Esophagus squamous epithelium (tissue), 5 donors: ENCODE measurements at places on chromosomes 6 and 20. TPM values are rescaled to one million over a fixed set of nuclear protein-coding genes. Genes with fewer than 3 reads are reported as not detected.

GRCh38 chr6:148223424-148223842, 119.2 kb upstream of the SASH1 start:
- H3K4me1 ChIP-seq = peaks cover 30% of the 10 kb centered on the region
- H3K4me3 ChIP-seq = no peak overlapping the region
- DNase-seq = no peak

GRCh38 chr6:66199171-66199570, 492.1 kb upstream of the EYS start:
- no peaks in the 10 kb centered on the region for H3K27me3 ChIP-seq
- H3K27ac ChIP-seq = no peak overlapping the region
- no peak for DNase-seq
- H3K36me3 ChIP-seq = no peaks in the 10 kb centered on the region

GRCh38 chr20:37262505-37262904, 891 bp upstream of the GHRH start:
- DNase-seq = no peak
- H3K4me1 ChIP-seq = peaks cover 3% of the 10 kb centered on the region
- no peaks in the 10 kb centered on the region for H3K27me3 ChIP-seq
- no peak overlapping the region for H3K4me3 ChIP-seq
- no peaks in the 10 kb centered on the region for H3K36me3 ChIP-seq
- no peak overlapping the region for H3K27ac ChIP-seq

GRCh38 chr6:144769142-144769541, 484.0 kb downstream of the UTRN start:
- no peaks in the 10 kb centered on the region for H3K4me1 ChIP-seq
- H3K36me3 ChIP-seq = no peaks in the 10 kb centered on the region
- no peak overlapping the region for H3K4me3 ChIP-seq
- no peaks in the 10 kb centered on the region for H3K27me3 ChIP-seq

- DNase-seq = no peak
- H3K4me1 ChIP-seq = no peaks in the 10 kb centered on the region
- no peaks in the 10 kb centered on the region for H3K36me3 ChIP-seq
- H3K27me3 ChIP-seq = no peaks in the 10 kb centered on the region
Measured at GRCh38 chr6:81169166-81169565, 583.3 kb downstream of the TENT5A start.

GRCh38 chr6:121951918-121952379, 447.5 kb upstream of the HSF2 start:
- no peak overlapping the region for H3K4me3 ChIP-seq
- no peaks in the 10 kb centered on the region for H3K27me3 ChIP-seq
- H3K4me1 ChIP-seq = peaks cover 7% of the 10 kb centered on the region
- no peaks in the 10 kb centered on the region for H3K36me3 ChIP-seq
- DNase-seq = no peak

GRCh38 chr6:130937942-130938604, 110.9 kb downstream of the SMLR1 start:
- no peaks in the 10 kb centered on the region for H3K27me3 ChIP-seq
- H3K4me3 ChIP-seq = no peak overlapping the region
- no peak overlapping the region for H3K27ac ChIP-seq
- H3K36me3 ChIP-seq = no peaks in the 10 kb centered on the region

DNA sequence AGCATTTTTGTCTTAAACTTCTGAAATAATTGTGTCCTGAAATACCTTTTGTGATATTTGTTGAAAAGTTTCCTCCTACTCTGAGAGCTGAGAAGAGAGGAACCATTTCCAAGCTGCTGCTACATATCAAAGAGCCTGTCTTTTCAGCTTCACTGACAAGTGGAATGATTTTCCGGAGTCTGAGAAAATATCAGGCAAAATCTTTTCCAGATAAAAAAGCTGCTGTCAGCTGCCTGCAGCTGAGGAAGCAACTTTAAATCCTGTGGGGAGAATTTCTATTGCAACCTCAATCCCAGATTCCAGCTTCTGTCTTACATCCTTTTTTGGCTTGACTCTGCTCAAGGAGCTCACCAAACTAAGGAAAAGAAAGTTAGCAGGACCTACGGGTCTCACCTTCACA, 904.3 kb downstream of the PHF3 start:
- no peak for DNase-seq
- H3K36me3 ChIP-seq = no peaks in the 10 kb centered on the region
- H3K27me3 ChIP-seq = no peaks in the 10 kb centered on the region
- H3K4me1 ChIP-seq = no peaks in the 10 kb centered on the region

- H3K36me3 ChIP-seq = no peaks in the 10 kb centered on the region
- H3K27me3 ChIP-seq = no peaks in the 10 kb centered on the region
- H3K4me3 ChIP-seq = peak overlapping the region; percentile 58
- peaks cover 25% of the 10 kb centered on the region for H3K4me1 ChIP-seq
Measured at GRCh38 chr6:10418361-10418861, 3.5 kb upstream of the TFAP2A start.

- no peak overlapping the region for H3K4me3 ChIP-seq
- peak overlapping the region; percentile 64 for H3K27ac ChIP-seq
- DNase-seq = no peak
- H3K36me3 ChIP-seq = no peaks in the 10 kb centered on the region
- H3K27me3 ChIP-seq = no peaks in the 10 kb centered on the region
Measured at GRCh38 chr6:3026791-3027626, 27.3 kb downstream of the NQO2 start.

DNA sequence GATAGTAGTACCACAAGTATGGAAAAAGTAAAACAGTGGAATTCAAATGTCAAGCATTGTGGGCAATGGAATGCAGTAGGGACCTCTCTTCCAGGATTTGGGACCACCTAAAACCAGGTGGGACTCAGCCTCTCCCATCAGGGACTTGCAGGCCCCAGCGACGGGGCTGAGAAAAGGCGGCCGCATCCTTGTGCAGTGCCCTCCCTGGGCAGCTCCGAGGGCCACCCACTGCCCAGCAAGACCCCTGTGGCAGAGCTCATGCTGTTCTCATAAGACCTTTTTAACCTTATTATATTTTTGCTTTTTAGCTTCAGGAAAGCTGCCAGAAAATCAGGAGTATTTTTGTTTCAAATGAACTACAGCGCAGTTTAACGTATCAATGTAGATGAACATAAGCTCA, 142.6 kb upstream of the RPS6KA2 start:
- H3K27ac ChIP-seq = no peak overlapping the region
- no peaks in the 10 kb centered on the region for H3K36me3 ChIP-seq
- DNase-seq = no peak

GRCh38 chr20:60054716-60055634, 96.8 kb downstream of the CDH26 start:
- no peak for DNase-seq
- no peak overlapping the region for H3K27ac ChIP-seq

DNA sequence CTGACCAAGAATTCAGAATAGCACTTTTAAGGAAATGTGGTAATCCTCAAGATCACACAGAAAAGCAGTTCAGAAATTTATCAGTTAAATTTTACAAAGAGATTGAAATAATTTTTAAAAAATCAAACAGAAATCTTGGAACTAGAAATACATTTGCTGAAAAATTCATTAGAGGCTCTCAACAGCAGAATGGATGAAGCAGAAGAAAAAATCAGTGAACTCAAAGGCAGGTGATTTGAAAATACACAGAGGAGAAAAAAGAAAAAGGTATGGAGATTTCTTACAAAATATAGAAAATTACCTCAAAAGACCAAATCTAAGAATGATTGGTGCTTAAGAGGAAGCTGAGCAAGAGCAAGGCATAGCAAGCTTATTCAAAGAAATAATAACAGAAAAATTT, 11.5 kb downstream of the NQO2 start:
- DNase-seq = no peak
- no peak overlapping the region for H3K27ac ChIP-seq
- H3K4me1 ChIP-seq = peaks cover 12% of the 10 kb centered on the region
- no peak overlapping the region for H3K4me3 ChIP-seq
- H3K27me3 ChIP-seq = no peaks in the 10 kb centered on the region

DNA sequence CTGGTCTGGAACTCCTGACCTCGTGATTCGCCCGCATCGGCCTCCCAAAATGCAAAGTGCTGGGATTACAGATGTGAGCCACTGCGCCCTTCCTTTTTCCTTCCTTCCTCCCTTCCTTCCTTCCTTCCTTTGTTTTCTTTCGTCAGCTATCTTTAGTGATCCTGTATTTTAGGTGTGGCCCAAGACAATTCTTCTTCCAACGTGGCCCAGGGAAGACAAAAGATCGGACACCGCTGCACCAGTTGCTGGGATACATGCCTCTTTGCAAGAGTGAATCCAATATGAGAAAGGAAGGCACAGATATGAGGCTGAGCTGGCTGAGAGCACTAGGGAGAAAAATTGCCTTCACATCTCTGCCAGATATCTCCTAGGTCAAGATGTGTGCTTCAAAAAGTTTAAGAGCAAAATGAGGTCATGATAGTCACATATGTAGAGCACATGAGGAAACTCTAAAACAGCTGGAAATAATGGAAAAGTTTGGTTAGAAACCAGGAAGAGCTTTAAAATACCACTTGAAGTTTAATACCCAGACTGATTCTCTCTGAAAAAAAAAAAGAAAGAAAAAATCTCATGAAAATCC, 41.8 kb downstream of the OR2B2 start:
- no peak for DNase-seq
- H3K4me3 ChIP-seq = no peak overlapping the region
- H3K36me3 ChIP-seq = no peaks in the 10 kb centered on the region
- H3K27me3 ChIP-seq = peaks cover 77% of the 10 kb centered on the region
- H3K27ac ChIP-seq = no peak overlapping the region
- peaks cover 53% of the 10 kb centered on the region for H3K4me1 ChIP-seq

DNA sequence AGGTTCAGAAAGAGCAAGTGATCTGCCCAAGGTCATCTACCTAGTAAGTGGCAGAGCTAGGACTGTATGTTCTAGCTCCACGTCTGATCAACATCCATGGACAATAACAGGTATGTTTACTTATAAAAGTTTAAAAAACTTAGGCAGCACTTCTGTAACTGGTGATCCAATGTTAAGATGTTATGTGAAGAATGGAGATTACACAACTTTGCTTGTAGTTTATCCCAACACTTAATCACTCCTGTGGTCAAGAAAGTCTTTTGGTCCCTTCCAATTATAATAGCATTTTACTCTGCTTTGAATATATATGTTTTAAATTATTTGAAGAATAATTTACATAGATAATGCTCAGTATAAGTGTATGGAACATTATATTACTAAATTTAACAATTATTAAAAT, 4.8 kb downstream of the FBXO30 start:
- H3K4me1 ChIP-seq = no peaks in the 10 kb centered on the region
- H3K27ac ChIP-seq = no peak overlapping the region
- H3K36me3 ChIP-seq = peaks cover 4% of the 10 kb centered on the region
- no peak for DNase-seq
- no peak overlapping the region for H3K4me3 ChIP-seq
- H3K27me3 ChIP-seq = no peaks in the 10 kb centered on the region

GRCh38 chr6:31621320-31621939, 915 bp downstream of the PRRC2A start:
- no peaks in the 10 kb centered on the region for H3K27me3 ChIP-seq
- peaks cover 32% of the 10 kb centered on the region for H3K36me3 ChIP-seq
- peaks cover 14% of the 10 kb centered on the region for H3K4me1 ChIP-seq
- H3K4me3 ChIP-seq = peak overlapping the region; percentile 80
- peak overlapping the region; percentile 98 for H3K27ac ChIP-seq
- no peak for DNase-seq

DNA sequence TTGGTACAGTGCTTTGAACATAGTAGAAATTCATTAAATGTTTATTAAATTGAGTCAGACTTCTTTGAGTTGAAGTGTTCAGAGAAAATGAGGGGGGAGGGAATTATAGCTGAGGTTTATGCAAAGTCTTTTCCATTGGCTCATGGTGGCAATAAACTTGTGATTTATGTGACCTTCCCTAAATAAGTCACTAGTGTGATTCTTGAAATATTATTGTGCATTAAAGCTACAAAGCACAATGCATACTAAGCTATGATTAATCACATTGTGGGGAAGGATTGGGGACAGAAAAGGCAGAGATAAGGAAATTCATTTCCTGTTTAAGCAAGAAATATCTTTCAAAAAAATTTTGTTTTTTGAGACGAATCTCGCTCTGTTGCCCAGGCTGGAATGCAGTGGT, 877.5 kb downstream of the TFAP2A start:
- H3K27me3 ChIP-seq = no peaks in the 10 kb centered on the region
- no peak overlapping the region for H3K4me3 ChIP-seq
- no peaks in the 10 kb centered on the region for H3K4me1 ChIP-seq
- no peaks in the 10 kb centered on the region for H3K36me3 ChIP-seq
- no peak for DNase-seq

- peaks cover 30% of the 10 kb centered on the region for H3K4me1 ChIP-seq
- H3K36me3 ChIP-seq = no peaks in the 10 kb centered on the region
- no peak overlapping the region for H3K4me3 ChIP-seq
Measured at GRCh38 chr20:50017576-50018248, 34.9 kb downstream of the SNAI1 start.

GRCh38 chr20:62955519-62956386, 3.2 kb downstream of the SLC17A9 start:
- H3K27me3 ChIP-seq = no peaks in the 10 kb centered on the region
- peaks cover 34% of the 10 kb centered on the region for H3K4me1 ChIP-seq
- H3K36me3 ChIP-seq = peaks cover 6% of the 10 kb centered on the region
- no peak overlapping the region for H3K4me3 ChIP-seq

GRCh38 chr6:150521482-150521881, 78.2 kb upstream of the PLEKHG1 start:
- H3K4me1 ChIP-seq = no peaks in the 10 kb centered on the region
- no peak overlapping the region for H3K4me3 ChIP-seq
- no peak overlapping the region for H3K27ac ChIP-seq
- H3K27me3 ChIP-seq = no peaks in the 10 kb centered on the region
- no peaks in the 10 kb centered on the region for H3K36me3 ChIP-seq
- DNase-seq = no peak

- no peaks in the 10 kb centered on the region for H3K4me1 ChIP-seq
- no peak overlapping the region for H3K4me3 ChIP-seq
- no peaks in the 10 kb centered on the region for H3K27me3 ChIP-seq
- no peak overlapping the region for H3K27ac ChIP-seq
Measured at GRCh38 chr6:89970072-89970471, 75.8 kb downstream of the GJA10 start.

Gene MYL9
- total RNA-seq = 79.6 TPM

Gene SPATS1
- not detected for total RNA-seq

Gene PNLDC1
- not detected for total RNA-seq

Gene MCCD1
- total RNA-seq = not detected

Gene SAMD10
- 5.1 TPM for total RNA-seq

Gene MBOAT1
- total RNA-seq = 5.2 TPM

Gene OTOR
- not detected for total RNA-seq

Gene DLK2
- 24.8 TPM for total RNA-seq

Gene SLC26A8
- total RNA-seq = 0.19 TPM

Gene RHAG
- total RNA-seq = not detected

Gene LHFPL5
- total RNA-seq = not detected

Gene NMBR
- not detected for total RNA-seq

Gene PAK5
- 0.29 TPM for total RNA-seq

Gene F13A1
- total RNA-seq = 0.87 TPM

Gene FLRT3
- 11.8 TPM for total RNA-seq

Gene GHRH
- not detected for total RNA-seq
